ENCODE measurements at places on chromosomes 6 and 20.

DNA sequence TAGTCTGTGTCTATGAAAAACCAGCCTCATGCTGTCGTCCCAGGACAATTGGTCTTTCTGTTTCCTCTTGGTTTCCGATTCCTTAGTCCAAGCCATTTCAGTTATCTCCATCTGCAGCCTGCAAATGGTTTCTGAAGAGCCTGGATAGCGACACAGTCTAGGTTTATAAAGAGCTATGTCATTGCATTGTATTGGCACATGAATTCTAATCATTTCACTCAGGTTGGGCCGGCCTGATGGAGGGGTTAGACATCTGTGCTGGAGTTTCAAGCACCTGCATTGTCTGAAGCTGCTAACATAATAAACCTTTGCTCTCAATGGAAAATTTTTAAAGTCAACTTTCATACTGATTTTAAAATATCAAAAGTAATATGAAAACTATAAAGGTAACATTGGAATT is 232.6 kb upstream of the MAP3K7 start:
- DNase-seq = no peak

DNA sequence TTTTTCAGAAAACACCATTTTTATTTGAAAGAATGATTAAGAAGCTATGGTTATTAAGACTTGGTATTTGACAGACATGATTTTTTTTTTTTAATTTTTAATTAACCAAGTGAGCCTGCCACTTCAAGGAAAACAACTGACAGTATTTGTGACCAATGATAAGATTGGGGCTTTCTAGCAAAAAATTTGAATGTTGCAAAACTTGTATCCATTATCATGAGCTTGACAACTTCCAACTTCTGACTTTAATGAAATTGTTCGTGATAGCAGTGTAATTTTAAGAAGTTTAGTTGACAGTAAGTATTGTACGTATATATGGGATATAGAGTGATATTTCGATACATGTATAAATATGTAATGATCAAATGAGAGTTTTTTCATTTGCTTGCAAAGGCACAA is 21.6 kb upstream of the POM121L2 start:
- DNase-seq = no peak

DNA sequence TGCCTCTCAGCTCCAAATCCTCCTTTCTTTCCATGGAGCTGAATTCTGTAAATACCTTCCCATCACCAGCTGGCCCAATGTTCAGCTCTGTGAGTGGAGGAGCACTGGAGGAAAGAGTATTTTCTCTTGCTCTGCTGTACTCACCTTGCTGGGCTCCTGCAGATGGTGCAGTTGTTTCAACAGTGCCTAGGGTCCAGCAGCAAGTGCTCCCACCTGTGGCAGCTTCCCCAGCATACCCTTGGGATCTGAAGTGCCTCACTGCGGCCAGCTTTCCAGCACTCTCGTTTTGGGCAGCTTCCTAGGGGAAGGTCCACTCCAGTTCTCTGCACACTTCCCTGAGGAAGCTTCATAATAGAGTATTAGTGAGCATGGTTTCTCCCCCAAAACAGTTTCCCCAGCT is 170.9 kb downstream of the ARHGAP18 start:
- no peak for DNase-seq

GRCh38 chr6:33812669-33813068 is 8.9 kb upstream of the MLN start:
- no peak for DNase-seq

DNA sequence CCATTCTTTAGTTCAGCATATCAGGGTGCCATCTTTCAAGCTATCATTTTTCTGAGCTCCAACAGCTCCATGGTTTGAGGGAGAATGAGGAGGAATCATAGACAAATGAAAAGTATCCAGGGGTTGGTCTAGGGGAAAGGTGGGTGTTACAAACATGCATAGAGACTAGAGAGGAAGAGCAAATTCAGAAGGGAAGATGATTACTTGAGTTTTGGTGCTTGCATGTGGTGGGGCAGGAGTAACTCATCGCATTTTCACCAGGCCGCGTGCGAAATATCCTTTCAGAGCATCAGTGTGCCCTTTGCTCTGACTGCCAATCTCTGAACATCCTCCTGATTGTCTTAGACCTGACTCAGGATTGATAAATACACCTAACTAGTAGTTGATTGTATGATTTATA is 7.7 kb upstream of the BICRAL start:
- DNase-seq = no peak

DNA sequence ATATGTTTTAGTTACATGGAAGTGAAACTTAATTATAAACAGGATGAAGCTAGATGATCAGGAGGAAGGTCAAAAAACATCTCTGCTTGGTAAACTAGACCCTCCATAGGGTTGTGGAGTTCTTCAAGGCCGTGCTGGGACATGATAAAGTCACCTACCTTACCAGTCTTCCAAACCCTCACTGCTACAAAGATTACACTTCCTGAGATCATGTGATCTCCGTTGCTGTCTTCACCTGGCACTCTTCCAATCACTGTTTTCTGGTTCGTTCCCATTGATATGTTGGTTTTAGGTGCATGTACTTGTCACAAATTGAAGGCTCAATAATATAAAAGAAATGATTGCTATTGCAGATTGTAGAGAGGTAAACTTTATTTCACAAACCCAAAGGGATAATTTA is 161.5 kb upstream of the MAN1A1 start:
- no peak for DNase-seq

DNA sequence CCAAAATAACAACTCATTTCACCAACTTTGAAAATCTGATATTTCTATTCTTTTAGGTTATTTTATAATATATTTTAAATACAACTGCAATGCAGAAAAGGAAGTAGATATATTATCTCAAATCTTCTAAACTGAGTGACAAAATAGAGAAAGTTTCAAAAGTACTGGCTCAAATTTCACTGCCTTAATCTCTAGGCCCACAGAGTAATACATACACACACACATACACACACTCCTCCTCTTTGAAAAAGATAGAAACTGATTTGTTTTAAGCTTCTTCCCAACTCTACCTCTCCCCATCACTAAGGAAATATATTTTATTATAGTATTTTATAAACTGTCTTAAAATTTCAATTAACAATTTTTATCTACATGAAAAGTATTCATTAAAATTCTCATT is 36.2 kb downstream of the ARHGAP18 start:
- no peak for DNase-seq
